ENCODE measurements at places on chromosomes 4 and X.

GRCh38 chr4:39324446-39324845, 41.7 kb downstream of the RFC1 start:
- no peak for DNase-seq

- DNase-seq: no peak
Observed at GRCh38 chr4:173169178-173169427, 492 bp downstream of the GALNT7 start.

DNA sequence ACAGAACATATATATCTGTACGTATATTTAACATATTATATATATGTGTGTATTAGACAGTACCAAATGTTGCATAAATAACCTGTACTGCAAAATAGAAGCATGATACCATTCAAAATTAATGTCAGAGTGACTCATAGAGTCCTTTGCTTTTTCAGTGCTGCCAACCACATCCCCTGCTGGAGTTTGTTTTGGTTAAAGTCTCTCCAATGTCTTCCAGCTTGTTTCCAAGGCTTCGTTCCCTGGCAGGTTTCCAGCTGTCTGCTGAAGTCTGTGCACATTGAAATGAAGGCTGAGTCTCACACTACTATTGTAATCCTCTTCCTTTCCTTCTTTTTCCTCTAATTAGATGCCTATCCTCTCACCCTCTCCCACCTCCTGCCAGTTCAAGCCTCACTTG, 14.9 kb downstream of the NRK start:
- DNase-seq: no peak

- DNase-seq: no peak
Observed at GRCh38 chr4:177455561-177455970, 13.3 kb upstream of the AGA start.

DNA sequence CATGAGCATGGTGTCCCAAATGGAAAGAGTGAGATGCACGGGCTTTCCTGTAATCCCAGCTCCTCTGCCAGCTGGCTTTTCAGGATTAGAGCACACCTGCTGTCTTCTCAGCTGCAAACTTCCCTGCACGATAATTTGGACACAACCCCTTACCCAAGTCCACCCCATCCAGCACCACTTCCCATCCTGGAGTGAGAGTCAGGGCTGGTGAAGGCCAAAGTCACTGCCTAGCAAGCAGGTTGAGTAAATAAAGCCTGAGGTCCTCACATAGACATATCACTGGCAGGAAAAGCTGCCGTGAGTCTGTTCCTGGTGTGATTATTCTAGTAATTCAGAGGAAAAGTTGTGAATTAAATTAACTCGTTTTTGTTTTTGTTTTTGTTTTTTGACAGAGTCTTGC, 113.9 kb upstream of the MBNL3 start:
- DNase-seq: no peak

DNA sequence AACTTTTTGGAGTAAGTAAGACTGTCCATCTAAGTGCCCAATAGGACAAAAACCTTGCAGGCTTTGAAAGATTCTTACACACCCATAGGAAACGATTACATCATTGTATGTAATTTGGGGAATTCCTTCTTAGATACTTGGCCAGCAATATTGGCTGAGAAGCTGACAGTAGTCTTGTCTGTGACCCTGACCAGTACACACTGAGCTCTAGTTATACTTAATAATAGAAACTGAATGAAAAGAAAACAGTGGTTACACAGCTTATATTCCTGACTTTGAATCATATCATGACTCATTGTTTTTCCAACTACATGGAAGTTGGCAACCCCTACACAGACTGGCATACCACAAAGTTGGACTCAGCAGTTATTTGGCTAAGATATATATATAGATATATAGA, 7.1 kb upstream of the TLR2 start:
- DNase-seq: no peak

- DNase-seq: no peak
Observed at GRCh38 chr4:17120761-17121160, 222.3 kb upstream of the LDB2 start.

GRCh38 chrX:54819201-54819600, 11.7 kb downstream of the MAGED2 start:
- DNase-seq: no peak

DNA sequence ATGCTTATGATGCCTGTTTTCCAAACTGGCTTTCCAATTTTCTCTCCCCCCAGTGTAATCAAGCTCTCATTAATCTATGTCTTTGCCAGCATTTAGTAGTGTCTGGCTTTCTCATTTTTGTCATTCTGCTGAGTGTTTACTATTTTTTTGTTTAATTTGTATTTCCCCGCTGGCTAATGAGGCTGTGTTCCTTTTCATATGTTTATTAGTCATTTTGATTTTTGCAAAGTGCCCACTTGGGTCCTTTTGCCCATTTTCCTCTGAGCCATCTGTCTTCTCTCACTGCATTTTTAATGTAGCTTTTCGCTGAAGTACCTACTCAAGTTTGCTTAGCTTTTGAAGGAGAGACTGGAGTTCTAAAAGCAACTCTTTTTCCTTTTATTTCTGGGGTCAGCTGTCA, 14.7 kb downstream of the DCK start:
- DNase-seq: no peak

DNA sequence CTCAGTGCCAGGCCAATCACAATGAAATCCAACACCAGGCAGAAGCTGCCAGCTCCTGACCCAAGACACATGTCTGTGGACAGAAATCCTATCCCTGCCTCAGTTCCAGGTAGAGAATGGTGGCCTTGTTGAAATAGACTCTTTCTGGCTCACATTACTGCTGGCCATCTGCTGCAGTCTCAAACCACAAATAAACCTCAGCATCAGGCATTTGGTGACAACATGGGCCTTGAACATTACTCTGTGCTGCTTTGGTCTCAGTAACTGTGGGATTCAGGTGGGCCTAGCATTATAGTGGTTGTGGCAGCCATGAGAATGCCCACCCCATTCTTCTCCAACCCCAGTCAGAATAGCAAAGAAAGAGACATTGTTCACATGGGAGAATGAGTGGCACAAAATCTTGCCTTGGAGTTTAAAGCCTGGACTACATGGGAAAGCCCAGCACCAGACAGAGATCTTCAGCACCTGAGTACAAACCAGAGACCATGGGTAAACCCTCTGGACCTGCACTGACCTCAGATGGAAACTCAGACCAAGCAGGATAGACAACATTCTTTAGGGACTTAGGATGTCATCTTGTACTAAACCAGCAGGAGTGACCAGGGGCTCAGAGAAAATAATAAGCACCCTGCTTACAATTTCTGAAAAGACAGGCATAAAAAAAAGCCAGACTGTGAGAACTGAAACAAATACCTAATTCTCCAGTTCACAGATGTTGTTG, 50.4 kb upstream of the TRAM1L1 start:
- DNase-seq: no peak

DNA sequence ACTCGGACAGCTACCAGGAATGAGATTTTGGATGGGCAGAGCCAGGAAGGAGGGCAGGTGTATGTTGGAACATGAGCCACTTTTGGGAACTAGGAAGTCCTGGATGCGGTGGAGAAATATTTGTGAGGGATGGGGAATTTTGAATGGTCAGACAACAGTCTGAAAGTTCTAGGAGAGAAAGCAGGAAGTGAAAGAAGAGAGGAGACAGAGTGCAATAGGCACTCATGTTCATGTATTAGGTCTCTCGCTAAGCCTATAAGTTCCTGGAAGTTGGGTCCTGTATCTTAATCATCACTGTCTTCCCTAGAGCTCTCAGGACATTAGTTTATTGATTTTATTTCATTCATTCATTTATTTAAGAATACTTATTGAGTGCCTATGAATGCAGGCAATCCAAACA, 65.7 kb upstream of the CITED1 start:
- no peak for DNase-seq

DNA sequence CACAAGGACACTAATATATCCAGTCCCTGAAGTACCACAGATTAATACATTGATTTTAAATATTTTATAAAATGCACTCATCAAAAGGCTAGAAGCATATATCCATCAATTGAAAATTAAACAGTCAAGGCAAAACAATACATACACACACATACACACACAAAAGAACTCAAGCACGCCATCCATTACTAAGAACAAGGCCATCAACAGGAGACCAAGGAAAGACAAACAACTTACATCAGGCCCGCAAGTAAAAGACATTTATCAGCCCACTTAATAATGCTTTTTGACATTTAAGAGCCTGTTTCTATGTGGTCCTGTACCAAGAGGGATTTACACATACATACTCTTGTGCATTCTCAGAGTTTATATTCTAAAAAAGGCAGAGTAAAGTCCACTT, 50.0 kb upstream of the ZNF827 start:
- no peak for DNase-seq

DNA sequence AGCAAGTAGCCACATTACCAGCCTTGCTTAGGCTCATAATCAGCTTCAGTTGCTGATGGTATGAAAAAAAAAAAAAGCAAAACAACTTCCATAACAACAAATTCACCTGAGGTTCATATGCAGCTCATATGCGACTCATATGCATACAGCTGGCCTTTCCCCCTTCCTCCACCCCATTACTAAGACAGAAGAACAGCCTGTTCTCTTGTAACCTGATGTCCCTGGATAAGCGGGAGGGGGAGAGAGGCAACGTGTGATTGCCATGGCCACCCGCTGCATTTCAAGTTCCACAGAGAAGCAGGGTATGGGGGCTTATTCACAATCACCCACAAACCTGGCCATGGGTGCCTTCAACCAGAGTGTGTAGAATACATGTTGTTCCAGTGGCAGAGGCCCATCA, 95.1 kb upstream of the DGKK start:
- no peak for DNase-seq

- no peak for DNase-seq
Observed at GRCh38 chr4:8128100-8128856, 30.3 kb downstream of the ABLIM2 start.

- DNase-seq: no peak
Observed at GRCh38 chrX:52341493-52341892, 27.3 kb upstream of the XAGE2 start.

DNA sequence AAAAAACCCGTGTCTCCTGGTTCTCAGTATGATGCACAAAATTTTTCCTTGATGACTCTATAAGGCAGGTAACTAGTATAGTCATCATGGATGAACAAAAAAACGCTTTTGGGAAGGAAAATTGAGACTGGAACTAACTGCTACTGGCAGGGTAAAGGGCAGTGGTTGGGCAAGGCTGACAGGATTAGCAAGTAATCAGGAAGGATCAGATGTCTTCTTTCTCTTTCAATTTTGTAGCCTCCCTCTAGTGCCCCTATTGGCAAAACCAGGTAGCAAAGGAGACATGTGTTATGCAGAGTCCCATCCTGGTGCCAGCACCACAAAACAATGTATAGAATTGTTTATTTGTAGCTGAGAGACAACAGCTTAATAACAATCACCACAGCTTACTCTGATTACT, 12.8 kb upstream of the SLITRK4 start:
- DNase-seq: no peak

GRCh38 chr4:23923840-23924239, 34.0 kb upstream of the PPARGC1A start:
- DNase-seq: no peak

DNA sequence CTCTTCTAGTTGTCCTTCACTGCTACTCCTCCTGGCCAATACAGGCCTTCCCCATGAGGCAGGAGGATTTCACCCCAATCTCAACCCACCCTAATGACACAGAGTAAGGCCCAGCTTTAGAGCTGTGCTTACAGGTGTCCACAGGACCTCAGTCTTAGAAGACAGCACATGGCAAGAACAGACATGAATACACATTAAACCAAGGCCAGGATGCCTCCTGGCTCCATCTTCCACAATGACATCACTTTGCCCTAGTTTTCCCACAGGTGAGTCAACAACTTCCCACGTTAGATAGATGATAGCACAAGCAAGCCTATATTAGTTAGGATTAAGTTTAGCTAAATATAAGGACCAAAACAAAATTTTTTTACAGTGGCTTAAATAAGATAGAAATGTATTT, 63.8 kb upstream of the NOCT start:
- no peak for DNase-seq

GRCh38 chr4:169030562-169030982, 20.5 kb upstream of the CBR4 start:
- DNase-seq: no peak

- DNase-seq: no peak
Observed at GRCh38 chrX:70405003-70405402, 18.1 kb upstream of the GDPD2 start.
